ENCODE measurements at places on chromosomes 11 and 22. TPM values are rescaled to one million over a fixed set of nuclear protein-coding genes. Genes with fewer than 3 reads are reported as not detected.
A peak's percentile ranks its signal among the peaks of the same experiment; 100 is the strongest.

DGCR6L gene
- 57.6 TPM for total RNA-seq

DNA sequence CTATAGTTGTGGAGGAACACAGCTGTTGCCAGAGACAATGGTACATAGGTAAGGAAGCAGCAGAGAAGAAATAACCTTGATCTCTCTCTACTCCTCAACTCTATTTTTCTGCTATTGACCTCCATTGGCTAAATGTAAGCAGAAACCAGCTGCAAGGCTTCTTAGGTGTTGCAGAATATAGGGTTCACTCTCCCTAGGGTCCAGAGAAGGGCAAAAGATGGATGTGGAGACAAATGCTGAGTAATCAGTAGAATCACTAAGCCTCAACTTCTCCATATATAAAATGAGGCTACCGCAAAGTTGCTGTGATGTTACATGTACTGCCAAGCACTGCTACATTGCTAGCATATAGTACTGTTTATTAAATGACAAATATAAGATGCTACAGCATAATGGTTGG, 120.6 kb downstream of the PDE3B start:
- no peaks in the 10 kb centered on the region for H3K36me3 ChIP-seq
- no peaks in the 10 kb centered on the region for H3K4me1 ChIP-seq
- H3K27me3 ChIP-seq, result no peaks in the 10 kb centered on the region
- no peak overlapping the region for H3K27ac ChIP-seq
- no peak overlapping the region for H3K4me3 ChIP-seq

- peaks cover 60% of the 10 kb centered on the region for H3K4me1 ChIP-seq
- peak overlapping the region; percentile 93 for H3K27ac ChIP-seq
- DNase-seq, result peak; percentile 79
- no peaks in the 10 kb centered on the region for H3K36me3 ChIP-seq
- H3K4me3 ChIP-seq, result no peak overlapping the region
These were observed 95.8 kb downstream of the SWAP70 start for GRCh38 chr11:9759519-9760192.

GRCh38 chr11:111059726-111060125, 185.8 kb upstream of the POU2AF2 start:
- no peak overlapping the region for H3K4me3 ChIP-seq
- DNase-seq, result no peak
- no peaks in the 10 kb centered on the region for H3K4me1 ChIP-seq
- no peaks in the 10 kb centered on the region for H3K36me3 ChIP-seq
- no peaks in the 10 kb centered on the region for H3K27me3 ChIP-seq
- no peak overlapping the region for H3K27ac ChIP-seq

GRCh38 chr11:113778111-113778910, 1.3 kb upstream of the CLDN25 start:
- no peaks in the 10 kb centered on the region for H3K4me1 ChIP-seq
- H3K4me3 ChIP-seq, result no peak overlapping the region
- no peak for DNase-seq
- H3K27me3 ChIP-seq, result no peaks in the 10 kb centered on the region
- no peak overlapping the region for H3K27ac ChIP-seq
- no peaks in the 10 kb centered on the region for H3K36me3 ChIP-seq

Measured in tibial nerve (tissue), 4 donors.